ENCODE measurements at places on chromosomes 16 and 17.

DNA sequence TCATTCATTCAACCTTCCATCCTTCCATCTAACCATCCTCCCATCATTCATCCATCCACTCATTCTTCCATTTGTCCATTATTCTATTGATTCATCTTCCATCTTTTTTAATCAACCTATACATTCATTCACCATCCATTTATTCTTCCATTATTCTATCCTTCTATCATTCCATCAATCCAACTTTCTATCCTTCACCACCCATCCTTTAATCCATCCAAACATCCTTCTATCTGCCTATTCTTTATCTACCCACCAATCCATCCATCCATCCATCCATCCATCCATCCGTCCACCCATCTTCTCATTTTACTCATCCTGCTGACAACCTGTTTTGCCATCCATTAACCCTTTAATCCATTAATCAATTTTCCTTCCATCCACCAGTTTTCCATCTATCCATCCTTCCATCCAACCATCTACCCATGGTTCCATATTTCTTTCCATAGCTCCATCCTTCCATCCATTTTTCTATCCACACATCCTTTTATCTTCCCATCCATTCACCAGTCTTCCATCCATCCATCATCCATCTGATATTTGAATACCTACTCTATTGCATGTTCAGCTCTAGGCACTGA lies 21.8 kb upstream of the WFDC1 start:
- DNase-seq = no peak

GRCh38 chr17:17417718-17418181 lies 59.0 kb upstream of the MED9 start:
- DNase-seq = no peak

DNA sequence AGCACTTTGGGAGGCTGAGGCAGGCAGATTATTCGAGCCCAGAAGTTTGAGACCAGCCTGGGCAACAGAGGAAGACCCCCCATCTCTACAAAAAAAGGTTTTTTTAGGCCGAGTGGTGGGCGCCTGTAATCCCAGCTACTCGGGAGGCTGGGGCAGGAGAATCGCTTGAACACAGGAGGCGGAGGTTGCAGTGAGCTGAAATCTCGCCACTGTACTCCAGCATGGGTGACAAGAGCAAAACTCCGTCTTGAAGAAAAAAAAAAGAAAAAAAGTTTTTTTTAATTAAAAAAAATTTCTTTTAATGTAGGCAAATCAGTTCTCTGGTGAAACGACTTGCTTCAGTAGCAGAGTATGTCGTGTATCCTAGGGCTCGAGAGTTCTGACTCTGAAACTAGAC lies 10.9 kb downstream of the HSD3B7 start:
- no peak for DNase-seq

GRCh38 chr16:84043486-84044117 lies 1.0 kb upstream of the SLC38A8 start:
- no peak for DNase-seq

Measured in fibroblast of the aortic adventitia (primary cell).